ENCODE measurements at places on chromosomes 2 and 18. TPM values are rescaled to one million over a fixed set of nuclear protein-coding genes. Genes with fewer than 3 reads are reported as not detected.
A peak's percentile ranks its signal among the peaks of the same experiment; 100 is the strongest.

- DNase-seq, result no peak
Measured at GRCh38 chr2:71629771-71630453, 176.6 kb downstream of the DYSF start.

Gene DLGAP1
- total RNA-seq, result 0.27 TPM

GRCh38 chr2:232030229-232030628 is 68.7 kb downstream of the DIS3L2 start:
- DNase-seq, result no peak

- DNase-seq, result no peak
Measured at GRCh38 chr2:127146071-127146725, 39.2 kb upstream of the BIN1 start.

- no peak for DNase-seq
Measured at GRCh38 chr2:178142274-178143065, 30.2 kb downstream of the RBM45 start.

Gene SNTG2
- not detected for total RNA-seq

GRCh38 chr2:191555092-191555742 is 122.7 kb upstream of the NABP1 start:
- DNase-seq, result peak; percentile 73

- no peak for DNase-seq
Measured at GRCh38 chr2:39851251-39851650, 72.2 kb upstream of the THUMPD2 start.

Gene SH3RF3
- total RNA-seq, result 3.0 TPM

- no peak for DNase-seq
Measured at GRCh38 chr2:28153851-28154250, 238.8 kb upstream of the FOSL2 start.

Gene MC4R
- not detected for total RNA-seq

Gene C18orf32
- 36.1 TPM for total RNA-seq

DNA sequence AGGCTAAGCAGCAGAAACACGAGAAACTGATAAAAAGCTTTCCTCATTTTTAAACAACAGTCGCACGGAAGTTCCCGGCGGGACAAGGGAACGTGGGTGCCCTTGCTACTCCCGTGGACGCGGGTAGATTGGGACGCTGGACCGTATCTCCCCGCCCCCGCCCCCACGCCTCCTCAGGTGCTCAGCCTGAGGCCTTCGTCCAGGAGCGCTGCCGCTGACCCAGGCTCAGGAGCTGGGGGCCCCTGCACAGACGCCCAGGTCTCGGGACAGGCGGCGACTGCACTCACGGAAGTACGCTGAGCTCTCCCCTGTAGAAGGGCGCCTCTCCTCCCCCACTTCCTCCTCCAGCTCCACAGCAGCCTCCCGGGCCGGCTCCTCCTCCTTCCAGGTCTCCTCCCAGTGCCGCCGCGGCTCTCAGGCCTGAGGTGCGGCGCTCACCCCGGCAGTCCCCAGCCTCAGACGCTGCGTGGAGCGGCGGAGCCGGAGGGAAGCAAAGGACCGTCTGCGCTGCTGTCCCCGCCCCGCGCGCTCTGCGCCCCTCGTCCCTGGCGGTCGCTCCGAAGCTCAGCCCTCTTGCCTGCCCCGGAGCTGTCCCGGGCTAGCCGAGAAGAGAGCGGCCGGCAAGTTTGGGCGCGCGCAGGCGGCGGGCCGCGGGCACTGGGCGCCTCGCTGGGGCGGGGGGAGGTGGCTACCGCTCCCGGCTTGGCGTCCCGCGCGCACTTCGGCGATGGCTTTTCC is at the start of gene ITGAV:
Gene ITGAV, plus strand, starts transcription at position 445 of the 738 bp plus-strand sequence. Its CDS starts 283 bp downstream, at position 728.
- DNase-seq, result peak; percentile 97

- no peak for DNase-seq
Measured at GRCh38 chr2:141015341-141016047, 1115.3 kb downstream of the LRP1B start.

DNA sequence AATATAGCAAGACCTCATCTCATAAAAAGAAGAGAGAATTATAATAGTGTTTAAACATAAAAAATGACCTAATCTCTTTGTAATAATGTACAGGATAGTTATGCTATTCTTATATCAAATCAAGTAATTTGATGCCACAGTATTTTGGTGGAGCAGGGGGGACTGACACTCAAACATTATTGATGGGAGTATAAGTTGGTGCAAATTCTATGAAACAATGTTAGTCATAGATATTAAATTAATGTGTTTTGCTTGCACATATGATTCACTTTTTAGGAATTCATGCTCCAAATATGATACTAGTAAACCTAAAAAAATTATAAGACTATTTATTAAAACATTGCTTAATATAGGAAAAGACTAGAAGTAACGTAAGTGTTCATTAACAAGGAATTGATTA is 256.1 kb upstream of the SYT4 start:
- DNase-seq, result no peak

- no peak for DNase-seq
Measured at GRCh38 chr2:15802657-15803542, 137.4 kb upstream of the MYCN start.

DNA sequence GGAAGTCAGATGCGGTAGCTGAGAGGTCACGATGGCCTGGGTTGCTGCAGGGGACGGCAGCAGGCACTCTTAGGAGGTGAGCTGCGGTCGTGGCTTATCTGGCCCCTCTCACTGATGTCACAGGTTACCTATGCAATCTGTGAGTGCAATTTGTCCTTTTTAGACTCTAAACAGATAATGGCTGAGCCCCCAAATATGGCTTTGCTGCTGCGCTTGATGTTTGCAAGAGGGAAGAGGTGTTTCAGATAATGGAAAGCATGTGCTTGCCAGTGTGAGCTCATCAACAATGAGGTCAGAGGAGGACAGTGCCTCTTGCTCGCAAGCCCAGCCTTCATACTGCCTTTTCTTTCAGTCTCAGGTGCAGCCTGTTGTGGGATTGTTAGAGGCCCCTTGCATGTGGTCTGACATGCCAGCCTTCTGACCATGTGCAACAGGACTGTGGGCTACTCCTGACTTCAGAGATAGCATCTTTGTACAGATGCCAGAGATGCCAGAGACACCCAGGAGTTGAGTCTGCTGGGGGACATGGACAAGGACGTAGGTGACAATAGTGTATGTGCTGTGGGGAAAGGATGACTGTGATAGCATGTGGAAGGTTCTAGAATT is 151.3 kb downstream of the TANC1 start:
- no peak for DNase-seq

DNA sequence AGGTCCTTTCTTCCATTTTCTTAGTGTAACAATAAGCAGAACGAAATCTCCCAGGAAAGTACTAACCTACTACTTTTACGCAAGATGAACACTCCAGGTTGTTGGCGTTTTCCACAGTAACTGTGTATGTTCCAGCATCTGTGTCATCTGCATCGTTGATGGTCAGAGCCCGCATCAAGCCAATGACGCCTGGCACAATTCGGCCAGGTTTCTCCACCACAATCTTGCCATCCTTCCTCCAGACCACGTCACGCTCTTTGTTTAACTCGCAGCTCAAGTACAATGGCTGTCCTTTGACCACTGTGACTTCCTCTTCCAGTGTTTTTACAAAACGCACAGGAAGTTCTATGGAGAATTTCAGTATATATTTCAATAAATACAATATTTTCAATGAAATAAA is 155.6 kb downstream of the PLEKHA3 start:
- DNase-seq, result no peak

GRCh38 chr2:134137182-134137611 is 116.7 kb upstream of the MGAT5 start:
- DNase-seq, result peak; percentile 86

GRCh38 chr2:187857826-187858225 is 303.6 kb upstream of the TFPI start:
- no peak for DNase-seq

DNA sequence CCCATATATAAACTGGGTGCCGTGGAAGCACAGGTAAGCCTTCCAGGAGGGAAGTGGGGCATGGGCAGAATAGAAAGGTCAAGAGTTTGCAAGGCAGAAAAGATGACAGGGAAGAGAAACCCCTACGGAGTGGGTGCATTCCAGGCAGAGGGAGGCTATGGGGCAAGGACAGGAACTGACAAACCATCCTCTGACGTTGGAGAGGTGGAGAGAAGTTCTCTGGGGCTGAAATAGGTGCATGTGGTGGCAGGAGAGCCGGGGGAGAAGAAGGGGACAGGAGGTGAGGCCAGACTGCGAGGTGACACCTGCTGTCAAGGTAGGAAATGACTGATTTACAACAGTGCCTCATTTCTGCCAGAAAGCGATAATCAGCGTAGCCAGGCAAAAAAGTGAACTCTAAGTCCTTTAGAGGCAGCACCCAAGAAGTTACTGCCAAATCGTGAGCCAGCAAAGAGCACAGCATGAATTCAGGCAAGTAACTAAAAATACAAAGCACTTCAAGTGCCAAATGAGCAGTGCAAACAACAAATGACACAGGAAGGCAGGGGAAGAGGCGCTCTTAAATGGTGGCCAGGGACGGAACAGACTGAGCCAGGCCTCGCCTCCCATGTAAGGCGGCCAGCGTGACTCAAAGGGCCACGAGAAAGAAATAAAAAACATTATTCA is 113.3 kb upstream of the ACVR1C start:
- no peak for DNase-seq

Gene STARD6
- 0.11 TPM for total RNA-seq

- DNase-seq, result peak; percentile 82
Measured at GRCh38 chr2:199462956-199463692, 5.4 kb upstream of the SATB2 start.

DNA sequence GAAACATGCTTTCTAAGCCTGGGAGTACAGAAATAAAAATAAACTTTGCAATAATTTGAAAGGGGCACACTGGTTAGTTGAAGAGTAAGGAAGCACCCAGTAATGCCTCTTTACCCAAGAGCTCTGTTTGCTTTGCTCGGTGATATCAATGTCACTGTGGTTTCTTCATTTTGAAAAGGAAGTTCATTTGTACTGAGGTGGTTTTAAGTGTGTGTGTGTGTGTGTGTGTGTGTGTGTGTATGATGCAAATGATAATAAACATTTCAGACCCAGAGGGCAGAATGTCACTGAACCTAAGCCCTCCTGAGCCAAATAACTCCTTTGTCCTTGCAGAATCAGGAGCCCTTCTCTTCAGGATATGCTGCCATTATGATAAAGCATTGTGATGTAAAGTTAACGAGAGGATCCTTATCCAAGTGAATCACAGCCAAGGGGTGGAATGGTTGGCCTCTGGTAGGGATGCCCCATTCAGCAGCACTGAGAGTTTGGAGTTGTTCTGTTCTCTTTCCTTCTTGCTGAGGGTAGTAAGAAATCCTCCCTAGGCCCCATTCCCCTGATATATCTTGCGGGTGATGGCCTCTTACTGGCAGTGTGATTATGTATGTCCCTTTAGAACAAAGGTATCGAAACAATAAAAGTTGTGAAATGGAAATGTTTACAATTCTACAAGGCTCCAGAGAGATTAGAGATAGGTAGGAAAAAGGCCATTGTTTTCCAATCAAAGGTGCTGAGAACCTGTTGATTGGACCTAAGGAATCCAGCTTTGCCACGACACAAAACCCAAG is 7.6 kb downstream of the ITGA6 start:
- DNase-seq, result peak; percentile 25

Gene FAM124B
- total RNA-seq, result 0.11 TPM

Gene MARCHF4
- 4.1 TPM for total RNA-seq

- DNase-seq, result no peak
Measured at GRCh38 chr2:106160786-106161261, 33.3 kb downstream of the UXS1 start.
